Uterus (tissue), 4 donors: ENCODE measurements at places on chromosomes 4 and X.
A peak's percentile ranks its signal among the peaks of the same experiment; 100 is the strongest.

- H3K4me3 ChIP-seq: no peak overlapping the region
- H3K4me1 ChIP-seq: no peaks in the 10 kb centered on the region
- H3K36me3 ChIP-seq: no peaks in the 10 kb centered on the region
- no peaks in the 10 kb centered on the region for H3K27me3 ChIP-seq
- H3K27ac ChIP-seq: no peak overlapping the region
- DNase-seq: no peak
These were observed 15.6 kb downstream of the SHOX start for GRCh38 chrX:646228-646495.

GRCh38 chrX:153421856-153422255 is 10.6 kb downstream of the ZFP92 start:
- H3K36me3 ChIP-seq: no peaks in the 10 kb centered on the region
- no peaks in the 10 kb centered on the region for H3K4me1 ChIP-seq
- no peak overlapping the region for H3K27ac ChIP-seq
- H3K4me3 ChIP-seq: no peak overlapping the region
- H3K27me3 ChIP-seq: no peaks in the 10 kb centered on the region

- no peaks in the 10 kb centered on the region for H3K27me3 ChIP-seq
- DNase-seq: no peak
- peak overlapping the region; percentile 64 for H3K4me3 ChIP-seq
- peak overlapping the region; percentile 85 for H3K27ac ChIP-seq
- H3K4me1 ChIP-seq: no peaks in the 10 kb centered on the region
- H3K36me3 ChIP-seq: no peaks in the 10 kb centered on the region
These were observed 456 bp downstream of the SNX12 start for GRCh38 chrX:71067712-71068043.

- no peak overlapping the region for H3K4me3 ChIP-seq
- peak; percentile 76 for DNase-seq
- peak overlapping the region; percentile 54 for H3K27ac ChIP-seq
These were observed 39.7 kb downstream of the ACOX3 start for GRCh38 chr4:8400632-8401325.

DNA sequence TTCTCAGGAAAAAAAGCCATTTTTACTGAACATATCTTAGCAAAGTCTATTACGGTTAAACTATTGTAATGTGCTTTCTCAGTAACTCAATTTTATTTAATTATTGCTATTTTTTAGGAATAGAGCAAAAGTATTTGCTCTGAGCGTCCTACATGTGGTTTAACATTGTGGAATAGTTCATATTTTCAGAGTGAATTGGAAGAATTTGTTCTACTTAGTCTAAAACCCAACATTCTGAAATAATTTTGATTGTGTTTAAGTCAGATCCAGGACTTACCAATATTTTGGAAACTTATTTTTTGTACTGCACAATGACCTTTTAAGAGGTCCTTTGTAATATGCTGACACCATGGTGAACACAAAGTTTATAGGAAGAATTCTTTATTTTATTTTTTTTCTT is 27.2 kb downstream of the CXCL1 start:
- no peak overlapping the region for H3K27ac ChIP-seq
- DNase-seq: no peak
- no peaks in the 10 kb centered on the region for H3K4me1 ChIP-seq
- H3K27me3 ChIP-seq: no peaks in the 10 kb centered on the region
- H3K4me3 ChIP-seq: no peak overlapping the region

DNA sequence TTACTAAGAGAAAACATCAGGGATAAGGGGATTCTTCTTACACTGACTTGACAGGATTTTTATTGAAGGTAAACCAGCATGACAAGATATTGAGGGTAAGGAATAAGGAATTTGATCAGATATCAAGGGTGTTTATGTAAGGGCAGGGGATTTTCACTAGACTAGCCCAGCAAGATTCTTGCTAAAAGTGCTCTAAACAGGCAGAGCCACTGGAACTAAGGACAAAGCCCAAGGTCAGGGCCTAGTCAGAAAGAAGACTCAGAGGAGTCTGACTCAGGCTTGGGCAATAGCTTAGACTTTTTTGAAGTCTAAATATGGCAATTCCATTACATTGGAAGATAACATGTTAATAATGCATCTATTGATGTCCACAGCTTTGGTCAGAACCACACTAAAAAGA is 6.5 kb upstream of the GLRA3 start:
- no peaks in the 10 kb centered on the region for H3K36me3 ChIP-seq
- no peaks in the 10 kb centered on the region for H3K4me1 ChIP-seq
- H3K4me3 ChIP-seq: no peak overlapping the region
- no peaks in the 10 kb centered on the region for H3K27me3 ChIP-seq
- no peak for DNase-seq

- H3K4me1 ChIP-seq: no peaks in the 10 kb centered on the region
- H3K27me3 ChIP-seq: no peaks in the 10 kb centered on the region
- no peaks in the 10 kb centered on the region for H3K36me3 ChIP-seq
- no peak overlapping the region for H3K4me3 ChIP-seq
These were observed 6.4 kb downstream of the RPL9 start for GRCh38 chr4:39452153-39452859.

DNA sequence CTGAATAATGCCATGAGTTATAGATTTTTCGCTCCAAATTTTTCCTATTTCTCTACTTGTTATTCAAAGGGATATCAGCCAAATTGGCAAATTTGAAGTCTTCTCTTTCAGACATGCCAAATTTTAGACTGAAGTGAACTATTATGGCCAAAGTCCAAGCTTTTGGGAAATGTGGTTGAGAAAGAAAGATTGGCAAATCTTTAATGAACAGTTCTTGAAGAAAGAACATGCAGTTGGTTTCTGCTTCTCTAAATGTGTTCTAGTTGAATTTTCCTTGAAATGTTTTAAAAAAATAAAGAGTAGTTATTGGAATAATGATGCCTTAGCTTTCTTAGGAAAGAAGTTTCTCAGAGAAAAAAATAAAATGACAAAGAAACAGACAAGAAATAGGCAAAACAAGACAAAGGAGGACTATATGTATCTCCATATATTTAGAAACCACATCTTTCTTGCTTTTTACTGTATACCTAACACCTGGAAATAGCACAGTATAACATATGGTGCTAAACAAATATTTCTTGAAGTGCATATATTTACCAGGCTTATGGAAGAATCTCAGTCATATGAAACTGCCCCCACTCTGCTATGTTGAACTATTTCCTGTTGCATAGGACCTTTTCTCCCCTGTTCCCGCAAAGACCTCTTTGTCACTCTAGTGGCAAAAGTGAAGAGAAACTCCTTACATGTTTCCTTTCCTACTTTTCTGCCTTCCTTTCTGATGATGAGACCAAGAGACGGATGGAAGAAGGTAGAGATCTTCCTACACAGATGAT is 250.0 kb downstream of the ARHGAP24 start:
- H3K36me3 ChIP-seq: no peaks in the 10 kb centered on the region
- DNase-seq: no peak
- H3K4me1 ChIP-seq: no peaks in the 10 kb centered on the region
- no peaks in the 10 kb centered on the region for H3K27me3 ChIP-seq
- peak overlapping the region; percentile 13 for H3K27ac ChIP-seq

DNA sequence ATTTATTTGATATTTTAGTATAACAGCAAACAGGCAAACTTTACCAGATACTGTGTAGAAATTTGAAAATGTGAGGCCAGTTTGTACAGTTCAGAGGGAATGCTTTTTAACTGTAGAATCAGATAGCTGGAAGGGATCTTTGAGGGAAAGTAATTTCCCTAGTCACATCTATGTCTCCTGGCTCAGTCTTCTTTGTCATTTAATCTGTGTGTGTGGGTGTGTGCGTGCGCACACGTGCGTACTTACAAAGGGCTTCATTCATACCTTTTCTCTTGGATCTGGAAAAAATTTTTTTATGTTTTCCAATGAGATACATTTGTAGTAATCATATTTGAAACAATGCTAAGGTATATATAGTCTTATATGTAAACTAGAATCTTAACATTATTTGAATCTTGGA is 44.6 kb downstream of the IL13RA1 start:
- H3K36me3 ChIP-seq: no peaks in the 10 kb centered on the region
- H3K4me3 ChIP-seq: no peak overlapping the region
- no peaks in the 10 kb centered on the region for H3K27me3 ChIP-seq
- no peaks in the 10 kb centered on the region for H3K4me1 ChIP-seq
- no peak overlapping the region for H3K27ac ChIP-seq
- no peak for DNase-seq

- H3K36me3 ChIP-seq: no peaks in the 10 kb centered on the region
- no peak for DNase-seq
- H3K4me3 ChIP-seq: no peak overlapping the region
- H3K27ac ChIP-seq: no peak overlapping the region
- H3K27me3 ChIP-seq: no peaks in the 10 kb centered on the region
These were observed 1044.0 kb downstream of the CCSER1 start for GRCh38 chr4:91171217-91171616.

DNA sequence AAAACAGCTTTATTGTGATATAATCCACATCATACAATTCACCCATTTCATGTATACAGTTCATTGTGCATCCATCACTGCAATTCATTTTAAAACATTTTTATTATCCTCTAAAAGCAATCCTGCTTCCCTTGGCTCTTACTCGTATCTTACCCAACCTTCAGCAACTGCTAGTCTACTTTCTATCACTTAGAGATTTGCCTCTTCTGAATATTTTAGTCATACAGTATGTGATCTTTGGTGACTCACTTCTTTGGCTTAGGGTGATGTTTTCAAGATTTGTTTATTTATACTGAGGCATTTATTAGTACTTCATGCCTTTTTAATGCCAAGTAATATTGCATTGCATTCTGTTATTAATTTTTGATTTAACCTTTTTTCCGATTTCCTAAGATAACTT is 15.0 kb upstream of the MSMO1 start:
- no peaks in the 10 kb centered on the region for H3K4me1 ChIP-seq
- DNase-seq: no peak
- H3K27me3 ChIP-seq: no peaks in the 10 kb centered on the region
- no peak overlapping the region for H3K27ac ChIP-seq
- H3K36me3 ChIP-seq: no peaks in the 10 kb centered on the region

- H3K4me3 ChIP-seq: no peak overlapping the region
- no peaks in the 10 kb centered on the region for H3K27me3 ChIP-seq
- H3K27ac ChIP-seq: no peak overlapping the region
- H3K4me1 ChIP-seq: no peaks in the 10 kb centered on the region
- H3K36me3 ChIP-seq: no peaks in the 10 kb centered on the region
- DNase-seq: no peak
These were observed 224.9 kb downstream of the FAT4 start for GRCh38 chr4:125539691-125540090.

DNA sequence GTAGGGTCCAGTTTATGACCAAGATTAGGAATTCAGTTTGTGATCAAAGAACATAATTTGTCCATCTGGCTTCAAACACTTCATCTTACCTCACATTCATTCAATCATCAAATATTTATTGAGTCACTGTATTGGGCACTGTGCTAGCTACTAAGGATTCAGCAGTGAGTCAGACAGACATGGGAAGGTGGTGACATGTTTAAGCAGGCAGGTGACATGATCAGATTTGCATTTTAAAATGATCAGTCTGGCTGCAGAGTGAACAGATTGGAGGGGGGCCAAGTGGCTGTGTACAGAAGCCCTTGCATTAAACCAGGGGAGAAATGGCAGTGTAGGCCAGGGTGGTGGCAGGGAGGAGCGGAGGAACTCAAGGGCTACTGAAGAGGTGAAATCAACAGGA is 25.1 kb upstream of the APLN start:
- H3K36me3 ChIP-seq: no peaks in the 10 kb centered on the region
- H3K27ac ChIP-seq: no peak overlapping the region

- H3K27ac ChIP-seq: no peak overlapping the region
- no peak overlapping the region for H3K4me3 ChIP-seq
- no peaks in the 10 kb centered on the region for H3K36me3 ChIP-seq
- no peaks in the 10 kb centered on the region for H3K4me1 ChIP-seq
- H3K27me3 ChIP-seq: no peaks in the 10 kb centered on the region
These were observed 64.6 kb upstream of the IL15 start for GRCh38 chr4:141571793-141572192.

GRCh38 chrX:53256446-53257041 is 24.8 kb downstream of the IQSEC2 start:
- DNase-seq: no peak
- H3K27me3 ChIP-seq: no peaks in the 10 kb centered on the region
- no peak overlapping the region for H3K4me3 ChIP-seq
- no peak overlapping the region for H3K27ac ChIP-seq
- no peaks in the 10 kb centered on the region for H3K4me1 ChIP-seq
- H3K36me3 ChIP-seq: no peaks in the 10 kb centered on the region

DNA sequence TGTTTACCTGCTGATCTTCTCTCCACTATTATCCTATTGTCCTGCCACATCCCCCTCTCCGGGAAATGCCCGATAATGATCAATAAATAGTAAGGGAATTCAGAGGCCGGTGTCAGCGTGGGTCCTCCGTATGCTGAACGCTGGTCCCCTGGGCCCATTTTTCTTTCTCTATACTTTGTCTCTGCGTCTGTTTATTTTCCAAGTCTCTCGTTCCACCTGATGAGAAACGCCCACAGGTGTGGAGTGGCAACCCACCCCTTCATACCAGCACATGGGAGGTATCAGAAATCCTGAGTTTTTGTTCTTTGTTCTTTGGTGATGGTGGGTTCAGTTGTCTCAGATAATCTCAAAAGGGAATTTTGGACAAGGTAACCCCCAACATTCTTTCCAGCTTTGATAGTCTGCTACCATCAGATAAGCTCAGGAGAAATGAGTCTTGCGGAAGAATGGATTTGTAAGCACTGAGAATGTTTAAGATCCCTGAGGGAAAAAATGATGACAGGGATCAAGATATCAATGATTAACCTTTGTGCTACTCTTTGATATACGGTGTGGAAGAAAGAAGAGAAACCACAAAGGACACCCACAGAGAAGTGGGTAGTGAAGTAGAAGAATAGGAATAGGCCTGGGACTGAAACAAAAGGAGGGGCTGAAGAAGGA is 117.9 kb downstream of the CEP44 start:
- no peaks in the 10 kb centered on the region for H3K36me3 ChIP-seq
- no peaks in the 10 kb centered on the region for H3K4me1 ChIP-seq
- H3K27ac ChIP-seq: no peak overlapping the region
- no peak overlapping the region for H3K4me3 ChIP-seq
- H3K27me3 ChIP-seq: no peaks in the 10 kb centered on the region

- no peak for DNase-seq
- H3K4me3 ChIP-seq: no peak overlapping the region
- H3K36me3 ChIP-seq: no peaks in the 10 kb centered on the region
- no peak overlapping the region for H3K27ac ChIP-seq
- no peaks in the 10 kb centered on the region for H3K27me3 ChIP-seq
- H3K4me1 ChIP-seq: no peaks in the 10 kb centered on the region
These were observed 25.2 kb upstream of the TBC1D14 start for GRCh38 chr4:6884341-6884870.

- no peaks in the 10 kb centered on the region for H3K27me3 ChIP-seq
- no peak overlapping the region for H3K4me3 ChIP-seq
- no peak for DNase-seq
- H3K27ac ChIP-seq: no peak overlapping the region
- no peaks in the 10 kb centered on the region for H3K36me3 ChIP-seq
These were observed 35.7 kb downstream of the STBD1 start for GRCh38 chr4:76342191-76342590.

- no peaks in the 10 kb centered on the region for H3K36me3 ChIP-seq
- DNase-seq: no peak
- no peak overlapping the region for H3K4me3 ChIP-seq
- no peaks in the 10 kb centered on the region for H3K4me1 ChIP-seq
- no peaks in the 10 kb centered on the region for H3K27me3 ChIP-seq
- H3K27ac ChIP-seq: no peak overlapping the region
These were observed 101.1 kb downstream of the CHIC2 start for GRCh38 chr4:53963336-53963735.

- no peak overlapping the region for H3K4me3 ChIP-seq
- H3K4me1 ChIP-seq: no peaks in the 10 kb centered on the region
- no peak overlapping the region for H3K27ac ChIP-seq
- DNase-seq: no peak
- H3K36me3 ChIP-seq: no peaks in the 10 kb centered on the region
These were observed 12.9 kb upstream of the ADH4 start for GRCh38 chr4:99156992-99157391.
